SK-N-SH (cell line): ENCODE measurements at places on chromosomes 6 and 20. TPM values are rescaled to one million over a fixed set of nuclear protein-coding genes. Genes with fewer than 3 reads are reported as not detected.
A peak's percentile ranks its signal among the peaks of the same experiment; 100 is the strongest.

GRCh38 chr6:46061497-46061896, 45.8 kb upstream of the CLIC5 start:
- no peak overlapping the region for H3K27ac ChIP-seq
- no peaks in the 10 kb centered on the region; the same call in 1 of the 2 replicates for H3K27me3 ChIP-seq
- no peak for DNase-seq
- H3K36me3 ChIP-seq, result no peaks in the 10 kb centered on the region

GRCh38 chr20:3106658-3107463, 22.3 kb upstream of the AVP start:
- H3K27me3 ChIP-seq, result no peaks in the 10 kb centered on the region
- H3K4me3 ChIP-seq, result no peak overlapping the region
- H3K27ac ChIP-seq, result no peak overlapping the region
- H3K4me1 ChIP-seq, result no peaks in the 10 kb centered on the region

- no peak for DNase-seq
- H3K27ac ChIP-seq, result no peak overlapping the region
- 0 out of 2 replicates have a peak, but pooled peaks cover 5% of the 10 kb centered on the region for H3K4me1 ChIP-seq
- H3K27me3 ChIP-seq, result no peaks in the 10 kb centered on the region
- peaks cover 3% of the 10 kb centered on the region for H3K36me3 ChIP-seq
- H3K4me3 ChIP-seq, result no peak overlapping the region
Observed at GRCh38 chr6:111713811-111714210, 108.1 kb upstream of the TRAF3IP2 start.

DNA sequence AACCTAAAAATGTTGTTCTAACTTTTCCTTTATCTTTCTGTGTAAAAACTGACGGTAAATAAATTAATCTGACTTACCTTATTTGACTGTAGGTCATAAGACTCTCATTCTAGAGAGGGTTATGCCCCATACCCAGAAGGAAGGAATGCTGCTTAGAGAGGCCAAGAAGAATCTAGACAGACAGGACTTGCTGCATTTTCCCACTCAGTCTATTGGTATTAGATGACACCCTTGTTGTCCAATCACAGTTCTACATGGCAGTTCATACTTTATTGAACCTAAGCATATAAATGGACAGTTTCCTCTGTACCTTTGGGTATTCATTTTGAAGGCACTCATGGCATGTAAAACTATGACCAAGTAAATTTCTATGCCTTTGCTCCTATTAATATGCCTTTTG, 359.6 kb upstream of the ID4 start:
- DNase-seq, result no peak
- no peak overlapping the region for H3K4me3 ChIP-seq
- no peak overlapping the region for H3K27ac ChIP-seq

DNA sequence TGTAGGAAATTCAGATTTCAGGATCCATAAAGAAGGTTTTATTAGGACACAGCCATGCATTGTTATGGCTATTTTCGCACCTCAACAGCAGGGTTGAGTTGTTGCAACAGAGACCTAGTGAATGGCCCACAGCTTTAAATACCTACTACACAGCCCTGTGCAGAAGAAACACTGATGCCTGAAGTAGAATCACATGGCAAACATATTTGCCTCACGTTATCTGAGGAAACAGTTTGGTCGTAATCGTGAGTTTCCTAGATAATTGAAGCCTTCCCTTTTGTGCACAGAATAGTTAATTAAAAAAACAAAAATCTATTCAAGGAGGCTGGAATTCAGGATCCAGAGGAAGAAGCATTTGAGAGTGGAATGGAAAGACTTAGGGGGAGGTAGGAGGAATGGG, 55.1 kb downstream of the GCNT2 start:
- H3K4me1 ChIP-seq, result no peaks in the 10 kb centered on the region; the same call in 1 of the 2 replicates
- DNase-seq, result no peak
- no peaks in the 10 kb centered on the region for H3K27me3 ChIP-seq
- no peaks in the 10 kb centered on the region for H3K36me3 ChIP-seq
- H3K27ac ChIP-seq, result no peak overlapping the region

- H3K36me3 ChIP-seq, result no peaks in the 10 kb centered on the region
- DNase-seq, result peak; percentile 39
- no peaks in the 10 kb centered on the region for H3K27me3 ChIP-seq
- no peak overlapping the region for H3K4me3 ChIP-seq
Observed at GRCh38 chr6:10951675-10952282, 64.9 kb downstream of the SYCP2L start.

- H3K4me1 ChIP-seq, result peaks cover 7% of the 10 kb centered on the region; the same call in 1 of the 2 replicates
- H3K36me3 ChIP-seq, result no peaks in the 10 kb centered on the region
- DNase-seq, result no peak
- no peak overlapping the region for H3K4me3 ChIP-seq
- H3K27ac ChIP-seq, result peak overlapping the region; percentile 5; the same call in 1 of the 2 replicates
Observed at GRCh38 chr6:11854408-11855165, 76.0 kb upstream of the ADTRP start.

DNA sequence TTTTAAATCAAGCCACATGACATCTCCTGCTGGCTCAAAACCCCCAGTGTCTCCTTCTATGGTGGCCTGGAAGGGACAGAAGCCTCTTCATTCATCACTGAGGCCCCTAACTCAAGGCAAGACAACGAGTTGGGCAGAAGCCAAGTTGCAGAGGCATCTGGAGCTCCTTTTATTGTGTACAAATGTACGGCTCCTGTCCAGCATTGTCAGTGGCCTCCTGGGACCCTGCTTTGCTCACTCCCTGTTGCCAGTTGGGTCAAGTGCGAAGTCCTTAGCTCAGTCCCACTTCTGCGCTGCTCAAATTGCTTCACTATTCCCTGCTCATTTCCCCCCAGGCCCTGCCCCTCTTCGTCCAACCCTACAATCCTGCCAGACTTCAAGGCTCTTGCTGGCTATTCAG, 181.2 kb upstream of the PMEPA1 start:
- DNase-seq, result no peak
- no peaks in the 10 kb centered on the region; the same call in 1 of the 2 replicates for H3K27me3 ChIP-seq
- no peaks in the 10 kb centered on the region for H3K36me3 ChIP-seq
- no peak overlapping the region for H3K27ac ChIP-seq

DNA sequence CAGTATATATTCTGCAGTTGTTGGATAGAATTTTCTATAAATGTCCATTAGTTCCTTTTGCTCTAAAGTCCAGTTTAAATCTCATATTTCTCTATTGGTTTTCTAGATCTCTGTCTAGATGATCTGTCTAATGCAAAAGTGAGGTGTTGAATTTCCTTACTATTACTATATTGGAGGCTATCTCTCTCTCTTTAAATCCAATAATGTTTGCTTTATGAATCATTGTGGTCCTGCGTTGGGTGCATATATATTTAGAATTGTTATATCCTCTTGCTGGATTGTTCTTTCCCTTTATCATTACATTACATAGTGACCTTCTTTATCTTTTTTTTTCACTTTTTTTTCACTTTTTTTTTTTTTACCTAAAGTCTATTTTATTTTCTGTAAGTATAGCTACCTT, 208.5 kb upstream of the ASCC3 start:
- no peak overlapping the region for H3K4me3 ChIP-seq
- H3K36me3 ChIP-seq, result no peaks in the 10 kb centered on the region
- DNase-seq, result no peak
- H3K27me3 ChIP-seq, result no peaks in the 10 kb centered on the region
- H3K27ac ChIP-seq, result no peak overlapping the region
- H3K4me1 ChIP-seq, result peaks cover 2% of the 10 kb centered on the region; the same call in 1 of the 2 replicates

- no peak overlapping the region for H3K4me3 ChIP-seq
- peak overlapping the region; percentile 82 for H3K27ac ChIP-seq
- no peak for DNase-seq
- peaks cover 28% of the 10 kb centered on the region for H3K4me1 ChIP-seq
- no peaks in the 10 kb centered on the region for H3K27me3 ChIP-seq
Observed at GRCh38 chr20:38125157-38126056, 39.7 kb downstream of the TGM2 start.

DNA sequence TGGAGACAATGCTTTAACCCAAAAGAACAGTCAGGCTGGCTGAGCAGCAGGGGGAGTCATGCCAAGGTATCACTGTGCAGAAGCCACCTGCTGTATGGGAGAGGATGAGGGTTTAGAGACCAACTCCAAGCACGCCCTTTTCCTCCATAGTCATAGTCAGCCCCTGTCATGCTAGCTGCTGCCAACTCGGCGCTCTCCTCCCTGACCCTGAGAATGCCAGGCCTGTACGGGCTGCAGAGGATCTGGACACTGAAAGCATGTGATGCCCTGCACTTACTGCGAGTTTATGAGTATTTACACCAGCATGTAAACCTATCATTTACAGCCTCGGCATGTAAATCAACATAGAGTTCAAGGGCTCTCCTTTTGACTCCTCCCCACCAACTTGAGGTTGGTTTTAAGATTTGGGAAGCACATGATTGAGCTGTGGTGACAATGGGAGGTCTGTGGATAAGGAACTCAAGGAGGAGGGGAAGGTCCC, 11.7 kb upstream of the SCUBE3 start:
- H3K27me3 ChIP-seq, result no peaks in the 10 kb centered on the region
- no peak for DNase-seq
- H3K27ac ChIP-seq, result no peak overlapping the region
- no peaks in the 10 kb centered on the region for H3K36me3 ChIP-seq

DNA sequence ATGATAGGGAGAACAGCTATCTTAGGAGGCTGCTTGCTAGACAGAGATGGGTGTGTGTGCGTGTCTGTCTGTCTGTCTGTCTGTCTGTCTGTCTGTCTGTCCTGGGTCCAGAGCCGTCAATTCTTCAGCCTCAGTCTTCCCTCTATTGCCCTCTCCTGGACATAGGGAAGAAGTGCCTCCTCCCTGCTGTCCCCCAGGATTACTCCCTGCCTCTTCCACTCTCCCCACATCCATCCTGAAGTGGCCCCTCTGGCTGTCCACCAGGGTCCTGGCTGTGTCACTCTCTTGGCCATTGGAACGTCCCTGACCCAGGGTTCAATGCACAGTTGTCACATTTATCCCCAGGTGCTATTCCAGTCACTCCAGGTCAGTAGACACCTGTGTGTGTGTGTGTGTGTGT, 10.2 kb downstream of the TREML2 start:
- no peak for DNase-seq
- no peaks in the 10 kb centered on the region for H3K4me1 ChIP-seq
- no peaks in the 10 kb centered on the region for H3K36me3 ChIP-seq
- no peak overlapping the region for H3K27ac ChIP-seq
- no peak overlapping the region for H3K4me3 ChIP-seq
- H3K27me3 ChIP-seq, result peaks cover 16% of the 10 kb centered on the region; the same call in 1 of the 2 replicates

GRCh38 chr6:63430985-63431519, 111.3 kb upstream of the LGSN start:
- no peak overlapping the region for H3K4me3 ChIP-seq
- H3K27me3 ChIP-seq, result peaks cover 14% of the 10 kb centered on the region; the same call in 1 of the 2 replicates
- DNase-seq, result no peak
- no peaks in the 10 kb centered on the region for H3K4me1 ChIP-seq

- H3K36me3 ChIP-seq, result no peaks in the 10 kb centered on the region
- no peaks in the 10 kb centered on the region for H3K27me3 ChIP-seq
- H3K4me1 ChIP-seq, result peaks cover 25% of the 10 kb centered on the region; the same call in 1 of the 2 replicates
- H3K4me3 ChIP-seq, result no peak overlapping the region
Observed at GRCh38 chr20:9241232-9241692, 172.4 kb downstream of the PLCB4 start.

DNA sequence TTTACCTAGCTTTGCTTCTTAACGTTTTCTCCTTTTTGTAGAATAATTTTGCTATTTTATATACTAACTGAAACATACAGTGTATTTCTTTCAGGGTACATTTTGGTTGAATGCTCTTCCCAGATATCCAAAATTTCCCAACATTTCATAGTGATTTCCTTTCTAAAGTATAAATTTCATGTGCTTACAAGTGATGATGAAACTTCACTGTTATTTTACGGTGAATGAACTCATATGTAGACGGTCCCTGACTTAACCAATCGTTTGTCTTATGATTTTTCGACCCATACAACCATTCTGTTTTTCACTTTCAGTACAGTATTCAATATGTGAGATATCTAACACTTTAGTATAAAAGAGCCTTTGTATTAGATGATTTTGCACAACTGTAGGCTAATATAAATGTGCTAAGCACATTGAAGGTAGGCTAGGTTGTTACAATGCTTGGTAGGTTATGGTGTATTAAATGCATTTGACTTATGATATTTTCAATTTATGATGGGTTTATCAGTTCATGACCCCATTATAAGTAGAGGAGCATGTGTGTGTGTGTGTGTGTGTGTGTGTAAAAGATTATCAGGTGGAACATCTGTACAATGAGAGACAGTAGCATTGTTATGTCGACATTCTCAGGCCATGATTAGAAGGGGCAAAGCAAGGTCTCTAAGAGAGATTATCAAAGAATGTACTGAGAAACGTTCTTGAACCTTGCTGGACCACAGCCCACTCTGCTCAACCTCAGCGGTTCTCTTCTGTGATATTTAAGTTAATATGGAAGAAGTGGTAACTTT, 20.9 kb downstream of the HIVEP1 start:
- no peak overlapping the region for H3K27ac ChIP-seq
- peaks cover 39% of the 10 kb centered on the region for H3K36me3 ChIP-seq
- no peak overlapping the region for H3K4me3 ChIP-seq
- DNase-seq, result no peak
- no peaks in the 10 kb centered on the region for H3K27me3 ChIP-seq

DNA sequence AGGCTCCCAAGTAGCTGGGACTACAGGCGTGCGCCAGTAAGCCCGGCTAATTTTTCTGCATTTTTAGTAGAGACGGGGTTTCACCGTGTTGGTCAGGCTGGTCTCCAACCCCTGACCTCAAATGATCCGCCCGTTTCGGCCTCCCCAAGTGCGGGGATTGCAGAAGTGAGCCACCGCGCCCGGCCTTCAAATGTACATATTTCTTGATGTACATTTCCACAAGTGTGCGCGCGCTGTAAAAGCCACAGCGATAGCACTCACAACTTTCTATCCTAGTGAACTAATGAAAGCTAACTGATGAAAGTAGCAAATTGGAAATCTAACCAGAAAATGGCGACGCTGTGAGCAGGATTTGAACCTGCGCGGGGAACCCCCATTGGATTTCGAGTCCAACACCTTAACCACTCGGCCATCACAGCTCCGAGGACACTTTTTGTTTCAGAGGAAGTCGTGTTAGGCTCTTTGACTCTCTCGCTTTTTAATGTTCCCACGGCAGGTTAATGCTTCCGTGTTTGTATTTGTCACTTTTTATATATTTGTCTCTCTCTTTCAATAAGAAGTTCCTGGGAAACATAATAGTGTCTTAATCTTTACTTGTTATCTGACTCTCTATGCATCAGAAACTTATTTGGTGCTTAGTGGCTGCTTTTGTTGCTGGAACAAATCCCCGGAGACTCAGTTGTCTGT, 199.4 kb upstream of the ZNF184 start:
- no peak overlapping the region for H3K27ac ChIP-seq
- peak overlapping the region; percentile 40 for H3K4me3 ChIP-seq
- no peak for DNase-seq
- H3K27me3 ChIP-seq, result peaks cover 23% of the 10 kb centered on the region; the same call in 1 of the 2 replicates
- no peaks in the 10 kb centered on the region; the same call in 1 of the 2 replicates for H3K4me1 ChIP-seq
- H3K36me3 ChIP-seq, result no peaks in the 10 kb centered on the region

- DNase-seq, result peak; percentile 54
- H3K4me3 ChIP-seq, result no peak overlapping the region
- no peaks in the 10 kb centered on the region for H3K4me1 ChIP-seq
- H3K36me3 ChIP-seq, result no peaks in the 10 kb centered on the region
Observed at GRCh38 chr20:16580147-16580546, 6.9 kb upstream of the KIF16B start.

GRCh38 chr20:51169813-51170212, 146.9 kb upstream of the KCNG1 start:
- H3K4me1 ChIP-seq, result peaks cover 3% of the 10 kb centered on the region; the same call in 1 of the 2 replicates
- no peak for DNase-seq
- peaks cover 5% of the 10 kb centered on the region; the same call in 1 of the 2 replicates for H3K27me3 ChIP-seq
- no peak overlapping the region for H3K27ac ChIP-seq
- no peaks in the 10 kb centered on the region for H3K36me3 ChIP-seq

- no peak for DNase-seq
- H3K27ac ChIP-seq, result peak overlapping the region; percentile 90
- H3K4me1 ChIP-seq, result no peaks in the 10 kb centered on the region; the same call in 1 of the 2 replicates
Observed at GRCh38 chr6:16450285-16450684, 211.9 kb downstream of the GMPR start.

C6orf89 gene
- 20.4 and 29.8 TPM in 2 replicates for polyA plus RNA-seq

SLC22A7 gene
- not detected in 2 replicates for polyA plus RNA-seq

TRAM2 gene
- 26.4 and 36.0 TPM in 2 replicates for polyA plus RNA-seq

PROKR2 gene
- 0.13 and 0.44 TPM in 2 replicates for polyA plus RNA-seq

C6orf58 gene
- polyA plus RNA-seq, result 0.07 TPM in 1 of 2 replicates, not detected in the other
